ENCODE measurements at places on chromosomes 11 and 22.

- no peak for DNase-seq
These were observed 252.1 kb upstream of the PITPNB start for GRCh38 chr22:28171115-28171514.

- DNase-seq = no peak
These were observed at the start of gene OR10G7 for GRCh38 chr11:124041254-124041653. Gene OR10G7, minus strand, starts transcription at chr11:124041325. Its CDS starts 2,324 bp downstream, at chr11:124039001.

DNA sequence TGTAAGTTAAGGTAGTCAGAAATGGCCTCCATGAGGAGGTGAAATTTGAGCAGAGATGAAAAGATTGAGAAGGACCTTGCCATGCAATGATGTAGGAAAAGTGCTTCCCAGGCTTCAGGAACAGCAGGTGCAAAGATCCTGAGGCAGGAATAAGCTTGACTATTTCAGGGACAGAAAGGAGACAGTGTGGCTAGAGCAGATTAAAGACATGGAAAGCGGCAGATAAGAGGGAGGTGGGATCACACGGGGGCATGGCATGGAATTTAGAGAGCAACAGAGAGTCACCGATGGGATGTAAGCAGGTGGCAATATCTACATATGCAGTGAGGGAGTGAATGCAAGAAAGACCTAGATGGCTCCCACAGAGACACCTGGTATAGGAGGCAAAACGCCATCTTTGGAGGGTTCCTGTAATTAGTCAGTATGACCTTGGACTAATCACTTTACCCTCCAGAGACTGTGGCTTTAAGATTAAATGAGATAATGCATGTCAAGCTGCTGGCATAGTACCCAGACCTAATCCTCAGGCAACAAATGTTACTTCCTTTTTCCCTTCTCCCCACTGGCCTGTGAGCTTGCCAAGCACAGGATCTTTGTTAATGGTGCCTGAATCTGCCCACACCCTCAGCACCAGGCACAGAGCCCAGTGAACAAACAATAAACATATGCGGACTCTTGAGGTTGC is 24.6 kb upstream of the ACER3 start:
- DNase-seq = no peak

- no peak for DNase-seq
These were observed 20.8 kb upstream of the CLNS1A start for GRCh38 chr11:77658213-77659013.

- no peak for DNase-seq
These were observed 670 bp downstream of the NEFH start for GRCh38 chr22:29480512-29481264.

DNA sequence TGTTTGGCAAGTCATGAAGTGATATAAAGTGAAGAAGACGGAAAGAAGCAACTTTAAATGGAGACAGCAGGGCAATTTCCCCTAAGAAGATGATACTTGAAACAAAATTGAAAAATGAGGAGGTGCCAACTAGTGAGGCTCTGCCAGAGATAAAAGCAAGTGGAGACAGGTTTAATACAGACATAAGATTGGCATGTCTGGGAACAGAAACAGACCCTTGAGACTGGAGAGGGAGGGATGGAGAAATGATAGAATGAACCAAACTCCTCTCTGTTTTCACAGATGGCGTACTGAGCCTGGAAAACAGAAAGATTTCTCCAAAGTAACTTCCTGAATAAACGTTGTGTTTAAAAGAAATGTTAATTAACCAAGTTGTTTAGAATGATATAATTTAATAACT is 354.5 kb upstream of the ANO5 start:
- DNase-seq = no peak

- no peak for DNase-seq
These were observed 77.5 kb upstream of the PHOX2A start for GRCh38 chr11:72321381-72321996.

DNA sequence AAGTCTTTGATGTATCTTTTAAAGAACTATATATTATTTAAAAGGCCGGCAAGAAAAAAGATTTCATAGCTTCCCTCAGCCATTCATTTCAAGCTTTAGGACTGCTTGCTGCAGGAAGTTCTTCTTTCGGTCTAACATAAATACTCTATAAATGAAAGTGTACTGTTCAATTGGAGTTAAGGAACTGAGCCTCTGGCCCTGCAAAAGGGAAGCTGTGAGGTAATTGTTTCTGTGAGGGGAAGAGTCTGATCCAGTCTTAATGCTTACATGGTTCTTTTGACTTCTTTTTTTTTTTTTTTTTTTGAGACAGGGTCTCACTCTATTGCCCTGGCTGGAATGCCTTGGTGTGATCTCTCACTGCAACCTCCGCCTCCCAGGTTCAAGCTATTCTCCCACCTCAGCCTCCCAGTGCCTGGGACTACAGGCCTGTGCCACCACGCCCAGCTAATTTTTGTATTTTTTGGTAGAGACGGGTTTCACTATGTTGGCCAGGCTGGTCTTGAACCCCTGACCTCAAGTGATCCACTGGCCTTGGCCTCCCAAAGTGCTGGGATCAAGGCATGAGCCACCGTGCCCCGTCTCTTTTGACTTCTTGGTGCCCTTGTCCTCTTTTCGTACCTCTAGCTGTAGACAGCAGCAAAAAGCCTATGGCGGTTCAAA is 4.7 kb upstream of the TRIM29 start:
- DNase-seq = no peak

GRCh38 chr11:129457321-129457720 is 81.7 kb downstream of the BARX2 start:
- DNase-seq = no peak

DNA sequence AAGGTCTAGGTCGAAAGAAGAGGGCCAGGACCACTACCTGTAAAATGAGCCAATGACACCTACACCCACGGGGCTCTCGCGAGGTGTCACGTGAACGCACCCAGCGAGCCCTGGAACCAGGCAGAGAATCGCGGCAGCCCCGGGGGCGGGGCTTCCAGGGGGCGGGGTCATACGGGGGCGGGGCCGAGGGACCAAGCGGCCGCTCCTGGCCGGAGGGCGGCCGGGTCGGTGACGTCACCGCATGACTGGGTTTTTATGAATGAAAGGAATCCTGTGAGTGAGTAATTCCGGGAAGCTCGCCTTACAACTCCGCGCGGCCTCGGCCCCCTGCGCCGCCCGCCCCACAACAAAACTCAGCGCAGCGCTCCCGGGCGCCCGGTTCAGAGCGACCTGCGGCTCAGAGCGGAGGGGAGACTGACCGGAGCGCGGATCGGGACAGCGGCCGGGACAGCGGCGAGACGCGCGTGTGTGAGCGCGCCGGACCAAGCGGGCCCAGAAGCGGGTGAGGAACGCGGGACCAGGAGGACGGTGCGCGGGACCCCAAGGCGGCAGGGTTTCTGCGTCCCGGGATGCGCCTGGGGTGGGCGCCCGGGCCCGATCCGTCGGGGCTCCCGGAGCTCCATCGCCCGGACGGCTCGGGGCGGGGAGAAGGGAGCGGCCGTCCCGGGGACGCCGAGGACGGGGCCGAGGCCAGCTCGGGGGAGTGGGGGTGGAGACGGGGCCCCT is at the start of gene MAFF:
TSS of gene MAFF (plus strand) at position 284 of the 726 bp plus-strand sequence. CDS start 11,860 bp downstream, outside the sequence.
- DNase-seq = no peak

DNA sequence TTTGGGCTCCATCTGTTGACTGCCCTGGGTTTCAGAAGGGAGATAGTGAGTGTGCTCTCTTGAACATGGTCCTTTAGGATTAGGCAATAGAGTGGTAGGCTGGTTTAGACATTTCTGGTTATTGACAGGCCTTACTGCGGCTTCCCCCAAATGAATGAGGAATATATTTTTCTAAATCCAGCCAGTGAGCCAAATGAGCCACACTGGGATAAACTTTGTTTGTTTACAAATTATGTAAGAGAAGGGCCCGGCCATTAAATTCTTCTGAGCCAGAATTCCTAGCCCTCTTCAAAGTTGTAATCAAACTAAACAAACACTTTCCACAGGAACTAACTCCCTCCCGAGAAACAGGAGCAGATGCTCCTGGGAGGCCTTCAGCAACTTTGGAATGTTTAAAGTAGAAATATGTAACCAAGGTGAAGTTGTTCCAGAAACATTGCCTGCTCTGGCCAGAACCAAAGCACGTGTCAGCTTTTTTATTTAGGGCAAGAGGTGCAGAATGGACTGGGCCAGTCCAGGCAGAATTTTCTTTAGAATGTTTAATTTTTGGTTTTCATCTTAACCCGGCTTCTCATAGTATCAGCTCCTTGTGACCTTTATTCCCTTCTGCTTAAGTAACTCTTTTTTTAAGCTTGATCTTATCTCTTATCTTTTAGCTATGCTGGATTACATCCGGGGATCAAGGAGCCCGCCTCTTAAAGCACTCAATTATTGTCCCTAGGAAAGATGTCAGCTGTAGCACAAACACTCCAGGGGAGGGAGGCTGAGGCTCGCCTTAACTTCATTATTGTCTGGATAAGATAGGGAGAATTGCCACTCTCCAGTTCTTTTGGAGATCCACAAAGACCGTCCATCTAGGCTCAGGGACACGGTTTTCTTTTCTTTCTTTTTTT is 28.7 kb downstream of the ZNRF3 start:
- no peak for DNase-seq

DNA sequence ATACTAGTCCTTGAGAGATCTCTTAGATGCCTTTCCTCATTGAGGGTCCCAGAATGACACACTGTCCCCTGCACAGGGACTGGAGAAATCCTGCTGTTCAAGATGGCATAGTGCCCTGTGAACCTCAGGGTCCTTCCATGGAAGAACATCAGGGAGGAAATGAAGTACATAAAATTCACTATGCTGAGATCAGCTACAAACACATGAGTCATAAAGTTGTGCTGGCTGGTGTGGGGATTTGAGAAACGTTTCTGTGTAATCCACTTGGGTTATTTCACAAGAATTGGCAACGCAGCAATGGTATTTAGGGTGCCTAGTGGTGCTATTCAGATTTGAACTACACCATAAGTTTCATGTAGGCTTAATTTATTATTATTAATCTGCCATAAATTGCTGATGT is 174.4 kb downstream of the MAML2 start:
- no peak for DNase-seq
